ENCODE measurements at places on chromosomes 5 and 9.

DNA sequence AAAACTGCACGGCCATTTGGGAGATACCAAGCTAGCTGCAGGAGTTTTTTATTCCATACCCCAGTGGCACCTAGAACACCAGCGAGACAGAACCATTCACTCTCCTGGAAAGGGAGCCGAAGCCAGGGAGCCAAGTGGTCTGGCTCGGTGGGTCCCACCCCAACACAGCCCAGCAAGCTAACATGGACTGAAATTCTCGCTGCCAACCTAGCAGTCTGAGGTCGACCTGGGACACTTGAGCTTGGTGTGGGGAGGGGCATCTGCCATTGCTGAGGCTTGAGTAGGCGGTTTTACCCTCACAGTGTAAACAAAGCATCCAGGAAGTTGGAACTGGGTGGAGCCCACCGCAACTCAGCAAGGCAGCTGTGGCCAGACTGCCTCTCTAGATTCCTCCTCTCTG lies 108.9 kb upstream of the CHD1 start:
- no peak for DNase-seq

GRCh38 chr5:71471193-71471592 lies 15.7 kb downstream of the BDP1 start:
- DNase-seq: no peak

- no peak for DNase-seq
These were observed 6.2 kb downstream of the ANGPTL2 start for GRCh38 chr9:127116088-127116726.

DNA sequence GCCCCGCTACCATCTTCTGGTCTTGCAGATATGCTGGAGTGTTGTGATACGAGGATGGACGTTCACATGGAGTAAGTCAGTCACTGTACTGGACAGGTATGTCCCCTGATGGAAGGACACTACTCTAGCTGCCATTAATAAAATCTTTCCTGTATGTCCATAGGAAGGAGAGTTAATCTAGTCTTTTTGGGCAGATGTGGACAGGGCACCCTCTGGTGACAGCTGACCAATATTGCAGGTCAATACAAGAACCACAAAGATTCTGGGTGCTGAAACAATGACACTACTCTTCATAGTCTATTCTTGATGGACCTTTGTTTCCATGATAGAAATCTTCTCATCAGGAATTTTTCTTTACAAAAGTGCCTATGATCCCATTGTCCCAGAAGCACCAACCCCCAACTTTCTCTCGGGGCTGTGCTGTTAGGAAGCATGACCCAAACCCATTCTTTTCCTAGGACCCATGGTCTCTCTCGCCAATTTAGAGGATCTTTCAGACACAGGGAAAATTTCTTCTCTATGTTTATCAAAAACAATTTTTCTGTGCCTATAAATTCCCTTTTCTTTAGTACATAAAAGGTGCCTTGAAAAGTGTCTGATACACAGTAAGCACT lies 376.9 kb downstream of the DTWD2 start:
- no peak for DNase-seq
